ENCODE measurements at places on chromosomes 13 and 19.

GRCh38 chr13:40672765-40673397 lies 6.4 kb upstream of the FOXO1 start:
- DNase-seq = no peak

GRCh38 chr19:47331931-47332547 lies at the start of gene C5AR2:
Gene C5AR2, plus strand, starts transcription at chr19:47332175. Its CDS starts 8,625 bp downstream, at chr19:47340800.
- DNase-seq = no peak

DNA sequence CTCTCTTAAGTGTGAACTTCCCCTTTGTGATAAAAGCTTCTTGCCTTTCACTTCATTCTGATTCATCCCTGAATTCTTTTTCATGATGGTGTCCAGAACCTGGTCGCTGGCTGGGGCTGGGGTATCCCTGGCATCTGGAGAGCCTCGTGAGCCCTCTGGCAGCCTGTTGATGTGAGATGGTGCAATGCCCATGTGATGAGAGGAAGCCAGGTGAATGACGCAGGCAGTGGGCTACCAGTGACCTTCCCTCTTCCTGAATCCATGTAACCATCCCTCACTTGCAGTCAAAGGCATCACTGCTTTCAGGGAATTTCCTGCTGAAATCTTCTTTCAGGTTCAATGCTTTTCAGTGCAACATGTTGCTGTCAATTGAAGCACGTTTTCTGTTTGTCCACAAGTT lies 158.6 kb upstream of the SLC10A2 start:
- no peak for DNase-seq

DNA sequence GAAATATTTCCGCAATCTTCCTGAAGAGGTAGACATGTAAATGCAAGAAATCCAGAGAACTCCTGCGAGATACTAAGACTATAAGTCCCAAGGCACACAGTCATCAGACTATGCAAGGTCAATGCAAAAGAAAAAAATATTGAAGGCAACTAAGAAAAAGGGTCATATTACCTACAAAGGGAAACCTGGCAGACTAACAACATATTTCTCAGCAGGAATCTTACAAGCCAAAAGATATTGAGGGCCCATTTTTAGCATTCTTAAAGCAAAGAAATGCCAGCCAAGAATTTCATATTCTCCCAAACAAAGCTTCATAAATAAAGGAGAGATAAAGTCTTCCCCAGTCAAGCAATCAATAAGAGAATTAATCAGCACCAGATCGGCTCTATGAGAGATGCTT lies 298.5 kb upstream of the ATXN8OS start:
- DNase-seq = no peak

- DNase-seq = no peak
Measured at GRCh38 chr13:43390619-43391018, 367.2 kb downstream of the DNAJC15 start.

GRCh38 chr19:13053761-13054625 lies 48.7 kb downstream of the LYL1 start:
- no peak for DNase-seq

- DNase-seq = no peak
Measured at GRCh38 chr19:56136362-56136761, 4.7 kb upstream of the ZNF444 start.

DNA sequence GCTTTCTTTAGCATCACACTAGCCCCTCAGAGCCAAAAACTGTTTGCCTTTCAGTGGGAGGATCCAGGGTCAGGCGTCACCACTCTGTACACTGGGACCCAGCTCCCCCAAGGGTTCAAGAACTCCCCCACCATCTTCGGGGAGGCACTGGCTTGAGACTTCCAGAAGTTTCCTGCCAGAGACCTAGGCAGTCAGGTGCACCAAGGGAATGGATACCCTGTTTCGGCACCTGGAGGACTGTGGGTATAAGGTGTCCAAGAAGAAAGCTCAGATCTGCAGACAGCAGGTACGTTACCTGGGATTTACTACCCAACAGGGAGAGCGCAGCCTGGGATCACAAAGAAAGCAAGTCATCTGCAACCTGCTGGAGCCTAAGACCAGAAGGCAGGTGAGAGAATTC lies 603.0 kb downstream of the UQCRFS1 start:
- no peak for DNase-seq

- DNase-seq = no peak
Measured at GRCh38 chr13:101714195-101714594, 261.7 kb downstream of the ITGBL1 start.

DNA sequence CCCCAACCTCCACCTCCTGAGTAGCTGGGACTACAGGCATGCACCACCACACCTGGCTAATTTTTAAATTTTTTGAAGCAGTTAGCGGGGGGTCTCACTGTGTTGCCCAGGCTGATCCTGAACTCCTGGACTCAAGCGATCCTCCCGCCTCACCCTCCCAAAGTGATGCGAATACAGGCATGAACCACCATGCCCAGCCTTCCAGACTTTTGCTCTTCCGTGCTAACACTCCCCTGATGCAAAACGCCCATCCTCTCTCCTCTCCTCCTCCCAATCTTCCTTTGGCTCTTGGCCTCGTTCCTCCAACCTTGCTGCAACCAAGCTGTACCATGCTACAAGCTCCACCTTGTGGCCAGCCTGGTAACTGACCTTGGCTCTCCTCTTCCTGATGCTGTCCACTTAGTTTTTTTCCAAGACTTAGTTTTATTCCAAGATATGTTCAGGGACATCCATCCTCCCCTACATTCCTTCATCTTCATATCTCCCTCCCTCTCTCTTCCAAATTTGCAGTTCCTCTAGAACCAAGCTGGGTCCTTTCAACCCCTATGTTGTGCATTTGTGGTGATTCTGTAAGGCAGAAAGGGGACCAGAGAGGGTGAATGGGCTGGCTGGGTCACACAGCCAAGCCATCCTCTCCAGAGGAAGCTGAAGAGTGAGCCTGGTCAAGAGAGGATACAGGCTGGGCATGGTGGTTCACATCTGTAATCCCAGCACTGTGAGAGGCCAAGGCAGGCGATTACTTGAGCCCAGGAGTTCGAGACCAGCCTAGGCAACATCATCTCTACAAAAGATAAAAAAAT lies 32.8 kb downstream of the TINCR start:
- no peak for DNase-seq

GRCh38 chr13:65368832-65369231 lies 1861.3 kb downstream of the PCDH9 start:
- no peak for DNase-seq

- DNase-seq = no peak
Measured at GRCh38 chr13:96071504-96071903, 18.3 kb upstream of the UGGT2 start.

DNA sequence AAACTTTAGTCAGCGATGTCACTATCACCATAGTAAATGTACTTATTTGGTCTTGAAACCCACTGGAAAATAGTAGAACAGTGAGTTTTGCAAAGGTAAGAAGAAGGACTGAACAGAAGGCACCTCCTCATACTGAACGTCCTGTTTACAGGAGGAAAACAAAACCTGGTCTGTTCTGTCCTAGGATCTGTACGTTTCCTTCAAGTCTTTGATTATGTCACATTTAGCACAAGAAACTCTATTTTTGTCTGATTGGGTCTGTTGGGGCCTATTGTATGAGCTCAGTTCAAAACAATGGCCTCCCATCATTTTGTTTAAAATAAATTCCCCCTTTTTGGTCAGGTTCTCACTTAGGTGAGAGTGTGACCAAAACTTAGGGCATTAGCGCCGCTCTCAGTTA lies 11.2 kb upstream of the CFAP97D2 start:
- no peak for DNase-seq

- DNase-seq = no peak
Measured at GRCh38 chr13:18944501-18945068, 237.0 kb downstream of the TUBA3C start.

- DNase-seq = no peak
Measured at GRCh38 chr13:32585550-32586079, 637 bp upstream of the PDS5B start.

- DNase-seq = no peak
Measured at GRCh38 chr19:20351244-20351643, 184.2 kb downstream of the ZNF486 start.

GRCh38 chr13:102536695-102537485 lies 59.9 kb upstream of the TPP2 start:
- no peak for DNase-seq

DNA sequence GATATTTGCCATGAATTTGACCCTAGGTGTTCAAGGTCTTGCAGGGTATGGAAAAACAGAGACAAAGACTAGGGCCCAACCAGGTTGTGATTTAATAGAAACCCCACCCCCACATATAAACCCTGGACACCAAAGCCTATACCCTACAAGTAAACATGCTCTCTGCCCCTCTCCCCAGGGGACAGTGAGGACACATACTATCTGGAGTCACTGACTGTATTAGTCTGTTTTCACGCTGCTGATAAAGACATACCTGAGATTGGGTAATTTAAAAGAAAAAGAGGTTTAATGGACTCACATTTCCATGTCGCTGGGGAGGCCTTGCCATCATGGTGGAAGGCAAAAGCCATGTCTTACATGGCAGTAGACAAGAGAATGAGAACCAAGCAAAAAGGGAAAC lies 88.3 kb downstream of the RAP2A start:
- no peak for DNase-seq

- DNase-seq = no peak
Measured at GRCh38 chr13:53012707-53013106, 15.9 kb upstream of the OLFM4 start.

DNA sequence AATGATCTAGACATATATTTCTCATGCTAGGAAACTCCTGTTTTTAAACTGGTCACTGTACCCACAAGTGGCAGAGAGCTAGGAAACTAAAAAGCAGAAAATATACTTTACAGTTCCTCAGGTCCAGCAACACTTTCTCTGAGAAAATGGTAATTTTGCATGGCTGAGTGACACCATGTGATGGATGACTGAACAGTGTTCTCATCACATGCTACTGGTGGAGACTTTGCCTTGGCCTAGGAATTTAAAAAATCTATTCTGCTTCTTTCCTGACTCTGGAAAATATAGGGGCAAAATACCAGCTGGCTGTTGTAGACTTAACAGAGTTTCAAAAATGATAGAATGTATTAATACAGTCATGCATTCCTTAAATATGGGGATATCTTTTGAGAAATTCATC lies 50.0 kb downstream of the LATS2 start:
- DNase-seq = no peak

DNA sequence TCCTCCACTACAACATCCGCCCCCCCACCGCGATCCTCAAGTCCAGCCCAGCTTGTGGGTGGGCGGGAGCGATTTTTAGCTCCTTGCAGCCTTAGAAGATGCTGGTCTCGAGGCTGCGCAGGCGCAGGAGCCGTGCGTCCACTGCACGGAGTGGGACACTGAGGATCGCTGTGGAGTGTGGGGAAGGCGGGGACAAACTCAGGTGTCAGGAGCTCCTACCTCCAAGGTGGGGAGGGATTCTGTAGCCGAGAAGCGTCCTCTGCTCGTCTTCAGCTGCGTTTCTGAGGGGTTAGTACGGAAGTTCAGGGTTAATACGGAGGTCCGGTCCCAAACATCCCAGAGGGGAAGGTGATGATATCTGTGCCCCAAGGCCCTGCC lies at the start of gene RTBDN:
Gene RTBDN (minus strand): TSS at position 14 of the 378 bp plus-strand sequence. CDS start 4,600 bp downstream, outside the sequence.
- DNase-seq = no peak

DNA sequence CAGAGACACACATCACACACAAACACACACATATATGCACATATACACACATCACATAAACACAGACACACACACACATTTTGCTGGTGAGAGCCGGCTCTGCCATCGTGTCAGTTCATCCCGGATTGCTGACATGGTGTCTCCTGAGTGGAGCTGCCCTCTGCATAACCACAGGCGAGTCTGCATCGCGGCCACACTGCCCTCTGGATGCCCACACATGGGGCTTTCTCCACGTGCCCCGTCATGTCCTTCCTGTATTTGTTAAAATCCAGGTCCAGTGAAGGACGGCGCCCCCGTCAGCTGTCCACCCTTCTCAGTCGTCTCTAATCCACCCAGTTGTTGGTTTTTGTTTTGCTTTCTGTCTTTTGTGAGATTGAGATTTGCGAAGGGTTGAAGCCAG lies 52.6 kb upstream of the F7 start:
- DNase-seq = no peak

- no peak for DNase-seq
Measured at GRCh38 chr13:23144431-23144830, 36.3 kb upstream of the SGCG start.

DNA sequence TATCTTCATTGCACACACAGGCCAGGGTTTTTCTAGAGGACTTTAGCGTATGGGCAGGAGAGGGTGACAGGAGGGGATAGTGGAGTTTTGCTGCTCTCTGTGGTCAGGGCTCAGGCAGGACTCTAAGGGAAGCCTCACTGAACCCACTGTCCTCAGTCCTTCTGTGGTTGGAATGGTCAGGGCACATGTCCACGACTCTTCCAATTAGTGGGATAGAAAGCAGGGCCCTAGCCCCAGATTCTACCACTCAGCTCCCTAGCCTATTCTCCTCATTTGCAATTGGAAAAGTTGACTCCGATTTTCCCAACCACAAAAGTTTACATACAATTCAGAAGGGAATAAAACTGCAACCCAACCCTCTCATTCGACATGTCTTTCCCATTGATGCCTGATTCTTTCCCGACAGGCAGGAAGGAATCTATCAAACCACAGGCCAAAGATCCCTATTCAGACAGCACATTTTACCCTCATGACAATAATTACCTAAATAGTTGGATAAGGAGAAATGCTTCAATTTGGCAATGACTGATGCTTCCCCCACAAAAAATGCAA lies 38.2 kb downstream of the TGDS start:
- DNase-seq = no peak

DNA sequence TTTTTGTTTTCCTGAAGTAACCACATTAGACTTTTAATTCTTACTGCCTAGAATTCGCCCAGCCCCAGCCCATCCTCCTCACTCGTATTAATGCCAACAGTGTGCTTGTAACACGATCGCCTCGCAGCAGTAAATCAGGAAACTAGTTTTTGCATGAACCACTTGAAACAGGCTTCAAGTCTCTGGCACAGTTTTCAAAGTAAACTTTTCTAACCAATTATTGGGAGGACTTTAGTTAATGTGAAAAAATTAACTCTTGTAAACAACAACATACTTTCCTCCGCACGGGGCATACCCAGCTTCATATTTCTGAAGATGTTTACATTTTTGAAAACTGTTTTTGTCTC lies 39.2 kb downstream of the TNFRSF19 start:
- no peak for DNase-seq

GRCh38 chr19:54137699-54138488 lies at the start of gene CNOT3:
Gene CNOT3, plus strand, starts transcription at chr19:54137762. Its CDS starts 5,217 bp downstream, at chr19:54142979.
- peak; percentile 13 for DNase-seq

DNA sequence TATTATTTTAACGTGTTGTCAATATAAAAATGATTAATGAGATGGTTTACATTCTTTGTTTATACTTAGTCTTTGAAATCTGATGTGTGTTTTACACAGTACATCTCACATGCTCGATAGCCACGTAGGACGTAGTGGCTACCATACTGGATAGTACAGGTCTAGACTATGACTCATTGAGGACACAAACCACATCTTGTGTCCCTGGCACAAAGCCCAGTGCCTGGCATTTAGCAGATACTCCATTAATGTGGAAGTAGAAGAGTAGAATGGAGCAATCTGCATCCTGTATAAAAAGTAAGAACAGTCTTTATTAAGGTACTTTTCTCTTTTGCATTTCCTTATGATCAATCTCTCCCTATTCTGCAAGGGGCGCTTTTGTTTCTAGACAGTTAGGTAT lies 49.0 kb upstream of the FRY start:
- no peak for DNase-seq

DNA sequence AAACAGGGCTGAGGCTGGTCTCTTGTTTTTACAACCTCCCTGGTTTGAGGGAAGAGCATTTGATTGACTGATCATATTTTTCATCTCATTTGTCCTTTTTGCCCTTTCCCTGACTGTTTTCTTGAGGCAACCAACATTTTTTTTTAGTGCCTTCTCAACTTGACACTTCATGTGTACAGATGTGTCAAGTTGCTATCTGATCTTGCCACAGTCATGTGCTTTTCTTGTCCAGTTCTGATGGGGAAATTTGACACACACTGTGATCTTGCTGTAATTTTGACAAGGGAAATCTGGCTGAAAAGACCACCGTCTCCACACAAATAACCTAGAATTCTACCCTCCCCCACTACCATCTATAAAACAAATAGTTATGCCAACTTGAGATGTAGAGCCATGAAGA lies 329.6 kb downstream of the KCTD12 start:
- DNase-seq = no peak

All from stimulated activated CD8-positive, alpha-beta memory T cell treated with anti-CD3 and anti-CD28 coated beads, Interleukin-15, amount 100 ng/mL, for 48 hours (primary cell).